ENCODE measurements at places on chromosomes 5 and 9.

DNA sequence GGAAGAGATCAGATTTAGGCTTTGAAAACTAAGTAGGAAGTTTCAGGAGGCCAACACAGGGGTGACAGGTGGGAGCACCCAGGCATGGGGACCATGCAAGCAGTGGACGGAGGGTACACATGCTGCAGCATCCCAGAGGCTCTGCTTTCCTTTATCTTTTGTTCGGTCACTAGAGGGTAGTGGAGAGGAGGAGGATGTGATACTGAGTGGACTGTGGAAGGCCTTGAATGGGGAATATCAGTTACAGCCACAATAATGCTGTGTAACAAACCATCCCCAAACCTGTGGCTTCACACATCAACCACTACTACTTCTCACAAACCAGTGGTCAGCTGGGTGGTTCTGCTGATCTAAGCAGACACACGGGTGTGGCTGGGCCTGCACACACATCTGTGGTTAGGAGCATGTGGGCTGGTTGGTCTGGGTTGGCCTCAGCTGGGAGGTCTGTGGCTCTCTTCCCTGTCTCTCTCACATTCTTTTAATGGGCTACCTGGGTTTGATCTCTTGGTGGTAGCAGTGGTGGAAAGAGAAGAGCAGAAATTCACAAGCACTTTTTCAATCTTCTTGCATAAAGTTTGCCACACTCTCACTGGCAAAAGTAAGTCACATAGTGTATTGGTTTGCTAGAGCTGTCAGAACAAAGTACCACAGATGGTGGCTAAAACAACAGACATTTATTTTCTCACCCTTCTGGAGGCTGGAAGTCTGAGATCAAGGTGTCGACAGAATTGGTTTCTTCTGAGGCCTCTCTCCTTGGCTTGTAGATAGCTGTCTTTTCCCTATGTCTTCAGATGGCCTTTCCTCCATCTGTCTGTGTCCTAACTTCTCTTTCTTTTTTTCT, 238.7 kb downstream of the AGTPBP1 start:
- DNase-seq, result no peak

DNA sequence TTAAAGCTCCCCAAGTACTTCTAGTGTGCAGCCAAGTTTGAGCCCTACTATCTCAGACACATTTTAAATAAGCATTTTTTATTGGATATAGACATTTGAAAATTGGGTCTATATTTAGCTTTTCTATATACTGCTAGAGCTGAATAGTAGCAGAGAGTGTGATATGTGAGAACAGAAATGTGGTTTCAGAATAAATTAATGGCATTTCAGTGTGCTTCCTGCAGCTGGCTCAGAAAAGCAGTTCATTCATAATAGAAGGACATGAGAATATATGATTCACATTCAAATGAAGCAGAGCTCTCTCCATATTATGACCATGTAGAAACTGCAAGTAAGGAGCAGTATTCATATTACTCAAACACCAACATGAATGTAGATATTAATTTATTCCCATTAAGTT, 464.0 kb downstream of the PTPRD start:
- DNase-seq, result no peak

GRCh38 chr9:17776735-17777134, 197.9 kb downstream of the SH3GL2 start:
- peak; percentile 36 for DNase-seq

DNA sequence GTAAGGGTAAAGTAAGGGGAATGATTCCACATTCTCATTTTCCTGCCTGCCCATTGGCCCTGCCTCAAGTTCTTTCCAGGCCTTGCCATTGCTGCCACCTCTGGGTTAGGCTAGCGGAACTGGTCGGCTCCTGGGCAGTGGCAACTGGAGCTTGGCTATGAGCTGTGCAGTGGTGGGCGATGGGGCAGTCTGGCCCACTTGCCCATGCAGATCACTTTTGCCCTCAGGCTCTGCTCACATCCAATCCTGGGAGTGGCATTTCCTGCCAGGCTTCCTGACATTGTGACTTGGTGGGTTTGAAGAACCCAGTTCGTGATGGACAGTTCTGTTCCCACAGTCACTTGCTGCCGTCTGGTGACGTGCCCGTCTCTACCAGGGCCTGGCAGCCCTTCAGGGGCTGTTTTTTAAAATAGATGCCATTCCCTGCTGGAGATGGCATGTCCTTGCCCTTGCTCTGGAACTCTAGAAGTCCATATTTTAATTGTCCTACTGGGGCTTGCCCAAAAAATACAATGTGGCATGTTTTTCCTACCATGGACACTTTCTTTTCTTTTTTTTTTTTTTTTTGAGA, 86.1 kb downstream of the FGF18 start:
- DNase-seq, result no peak

GRCh38 chr9:2674141-2674824, 43.0 kb upstream of the KCNV2 start:
- DNase-seq, result no peak

GRCh38 chr5:72347801-72348308, 27.7 kb downstream of the PTCD2 start:
- no peak for DNase-seq

GRCh38 chr5:67334373-67334772, 137.8 kb upstream of the CD180 start:
- no peak for DNase-seq

- no peak for DNase-seq
Measured at GRCh38 chr5:124053340-124053739, 541.4 kb downstream of the CSNK1G3 start.

DNA sequence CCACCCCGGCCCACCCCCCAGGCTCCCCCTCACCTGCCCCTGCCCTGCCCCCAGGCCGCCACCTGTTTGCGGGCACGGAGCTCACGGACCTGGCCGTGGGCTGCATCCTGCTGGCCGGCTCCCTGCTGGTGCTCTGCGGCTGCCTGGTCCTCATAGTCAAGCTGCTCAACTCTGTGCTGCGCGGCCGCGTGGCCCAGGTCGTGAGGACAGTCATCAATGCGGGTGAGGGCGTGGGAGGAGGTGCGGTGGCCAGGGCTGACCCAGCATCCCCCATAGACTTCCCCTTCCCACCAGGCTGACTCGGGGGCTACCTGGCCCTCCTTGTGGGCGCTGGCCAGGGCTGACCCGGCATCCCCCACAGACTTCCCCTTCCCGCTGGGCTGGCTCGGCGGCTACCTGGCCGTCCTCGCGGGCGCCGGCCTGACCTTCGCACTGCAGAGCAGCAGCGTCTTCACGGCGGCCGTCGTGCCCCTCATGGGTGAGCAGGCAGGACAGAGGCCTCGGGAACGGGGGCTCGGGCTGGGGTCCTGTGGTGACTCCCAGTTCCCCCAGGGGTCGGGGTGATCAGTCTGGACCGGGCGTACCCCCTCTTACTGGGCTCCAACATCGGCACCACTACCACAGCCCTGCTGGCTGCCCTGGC, 3.5 kb downstream of the SLC34A3 start:
- no peak for DNase-seq

DNA sequence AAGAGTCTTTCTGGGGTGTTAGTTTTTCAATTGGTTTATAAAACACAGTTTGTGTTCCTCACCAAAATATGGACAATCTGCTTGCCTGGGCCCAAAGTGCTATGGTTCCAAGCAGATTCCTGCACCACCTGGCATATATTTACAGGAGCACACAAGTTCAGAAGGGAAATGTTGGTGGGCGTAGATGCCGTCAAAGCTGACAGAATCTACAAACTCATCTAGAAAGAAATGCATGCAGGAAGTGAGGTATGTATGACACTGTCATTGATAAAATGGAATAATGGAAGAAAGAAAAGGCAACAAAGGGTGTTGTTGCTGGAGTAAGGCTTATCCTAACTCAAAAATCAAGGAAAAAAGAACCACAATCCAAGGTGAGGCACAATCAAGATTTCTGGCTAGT, 225.8 kb downstream of the MLLT3 start:
- no peak for DNase-seq

GRCh38 chr5:123718238-123718637, 206.3 kb downstream of the CSNK1G3 start:
- DNase-seq, result no peak

GRCh38 chr5:154767576-154767975, 12.4 kb downstream of the LARP1 start:
- DNase-seq, result no peak

- DNase-seq, result no peak
Measured at GRCh38 chr5:169176709-169177694, 123.9 kb downstream of the SLIT3 start.

GRCh38 chr5:103562453-103563157, at the start of gene NUDT12:
NUDT12 (minus strand) TSS chr5:103562789; CDS start chr5:103560248, 2,541 bp downstream.
- peak; percentile 54 for DNase-seq

- no peak for DNase-seq
Measured at GRCh38 chr5:150750469-150750868, 8.3 kb downstream of the DCTN4 start.

DNA sequence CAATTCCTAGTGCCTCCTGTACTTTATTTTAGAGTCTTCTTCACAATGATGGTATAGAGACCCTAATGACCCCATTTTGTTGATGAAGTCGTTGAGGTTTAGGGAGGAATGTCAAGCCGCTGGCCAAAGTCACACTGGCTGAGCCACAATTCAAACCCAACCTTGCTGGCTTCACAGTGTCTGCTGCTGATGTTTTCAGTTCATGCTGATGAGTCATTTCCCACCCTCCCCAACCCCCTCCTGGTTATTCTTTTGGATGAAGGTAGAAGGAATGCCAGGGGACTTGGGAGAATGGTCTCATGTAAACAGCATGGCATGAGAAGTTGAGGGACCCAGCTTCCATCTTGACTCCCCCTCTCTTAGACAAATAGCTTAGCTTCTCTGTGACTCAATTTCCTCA, 68.6 kb downstream of the TMEM252 start:
- DNase-seq, result no peak

DNA sequence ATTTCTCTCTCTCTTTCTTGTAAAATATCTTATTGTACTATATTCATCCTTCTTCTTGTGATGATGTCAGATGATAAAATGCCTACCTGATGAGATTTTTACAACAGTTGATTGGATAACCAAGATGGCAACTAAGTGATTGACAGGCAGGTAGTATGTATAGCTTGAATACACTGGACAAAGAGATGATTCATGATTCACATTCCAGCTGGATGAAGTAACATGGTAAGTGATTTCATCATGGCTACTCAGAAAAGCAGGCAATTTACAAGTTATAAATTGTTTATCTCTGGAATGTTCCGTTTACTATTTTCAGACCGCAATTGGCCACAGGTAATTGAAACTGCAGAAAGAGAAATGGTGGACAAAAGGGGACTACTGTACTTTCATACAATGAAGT, 1471.7 kb upstream of the C9orf72 start:
- DNase-seq, result no peak

DNA sequence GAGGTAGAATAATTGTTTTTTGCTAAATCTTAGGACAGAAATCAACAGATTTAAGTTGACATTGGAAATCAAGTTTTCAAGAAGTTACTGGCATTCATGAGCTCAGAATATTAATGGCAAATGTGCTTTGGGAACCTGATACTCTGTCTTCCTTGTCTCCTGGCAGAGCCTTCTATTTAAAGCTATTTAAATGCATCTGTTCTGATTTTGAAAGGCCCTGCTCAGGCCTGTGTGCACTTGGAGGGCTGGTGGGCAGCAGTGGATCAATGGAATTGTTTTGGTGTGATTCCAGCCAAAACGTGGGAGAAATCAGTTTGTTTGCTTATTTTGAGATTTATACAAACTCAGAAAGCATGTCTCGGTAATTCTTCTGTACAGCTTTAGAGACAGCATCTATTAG, 38.5 kb downstream of the FBXL7 start:
- no peak for DNase-seq

GRCh38 chr5:67802766-67803165, 412.8 kb upstream of the PIK3R1 start:
- DNase-seq, result no peak

GRCh38 chr9:16029796-16030363, 477.0 kb downstream of the CCDC171 start:
- DNase-seq, result no peak

- DNase-seq, result no peak
Measured at GRCh38 chr5:7462758-7463157, 66.8 kb downstream of the ADCY2 start.

GRCh38 chr9:87675906-87676515, 49.9 kb upstream of the CTSL start:
- DNase-seq, result peak; percentile 20

DNA sequence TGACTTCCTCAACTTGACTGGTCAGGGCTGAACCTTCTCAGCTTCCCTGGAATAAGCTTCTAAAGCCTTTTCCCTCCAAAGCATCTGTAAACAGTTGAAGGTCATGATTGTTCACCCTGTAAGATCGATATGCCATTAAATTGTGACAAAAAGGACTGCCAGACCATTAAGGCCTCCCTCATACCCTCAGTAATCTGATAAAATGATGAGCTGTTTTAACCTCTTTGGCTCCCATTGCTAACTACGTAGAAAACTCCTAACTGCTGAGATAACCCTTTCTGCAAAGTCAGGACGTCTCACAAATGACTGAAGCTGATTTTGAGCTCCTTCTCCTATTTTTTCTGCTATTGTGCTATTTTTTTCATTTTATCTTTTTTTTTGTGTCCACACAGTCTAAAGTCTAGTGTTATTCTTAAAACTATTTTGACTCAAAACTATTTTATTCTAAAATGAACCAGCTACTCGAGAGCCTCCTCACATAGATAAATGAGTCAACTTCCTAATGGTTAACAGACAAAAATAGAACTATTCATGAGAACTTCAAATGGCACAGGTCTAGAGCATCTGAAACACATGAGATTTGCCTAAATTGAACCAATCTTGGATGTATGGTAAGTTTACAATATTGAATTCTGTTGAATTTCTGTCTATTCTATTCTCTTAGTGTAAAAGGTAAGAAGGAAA, 395.6 kb upstream of the TLE4 start:
- no peak for DNase-seq

DNA sequence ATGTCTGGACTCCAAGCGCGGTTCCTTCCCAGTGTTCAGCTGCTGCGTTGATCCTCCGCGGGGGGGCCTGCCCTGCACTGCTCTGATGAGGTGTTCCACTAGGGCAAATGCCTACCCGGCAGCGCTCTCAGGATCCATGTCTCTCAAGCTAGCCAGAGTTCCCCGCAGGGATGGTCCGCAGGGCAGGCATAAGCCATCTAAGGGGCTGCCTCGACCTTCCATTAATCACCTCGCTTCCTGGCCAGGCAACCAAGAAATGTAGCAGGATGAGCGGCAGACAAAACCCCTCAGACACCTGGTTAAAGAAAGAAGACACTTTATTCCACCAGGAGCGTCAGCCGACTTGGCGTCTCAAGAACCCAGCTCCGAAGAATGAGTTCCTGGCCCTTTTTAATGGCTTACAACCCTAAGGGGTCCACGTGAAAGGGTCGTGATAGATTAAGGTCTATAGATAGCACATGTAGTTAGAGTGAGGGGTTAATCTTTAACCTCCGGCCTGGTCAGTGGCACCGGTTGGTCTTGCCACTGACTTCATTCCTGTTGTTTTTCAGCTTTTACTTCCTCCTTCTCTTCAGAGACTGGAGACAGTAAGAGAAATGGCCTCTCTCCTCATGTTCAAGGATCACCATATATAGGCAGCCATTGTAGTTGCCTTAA, 47.2 kb upstream of the COX7C start:
- DNase-seq, result no peak

All from NCI-H2081 (cell line).